IMR-90 (cell line): ENCODE measurements at places on chromosomes 13 and 19. TPM values are rescaled to one million over a fixed set of nuclear protein-coding genes. Genes with fewer than 3 reads are reported as not detected.

DNA sequence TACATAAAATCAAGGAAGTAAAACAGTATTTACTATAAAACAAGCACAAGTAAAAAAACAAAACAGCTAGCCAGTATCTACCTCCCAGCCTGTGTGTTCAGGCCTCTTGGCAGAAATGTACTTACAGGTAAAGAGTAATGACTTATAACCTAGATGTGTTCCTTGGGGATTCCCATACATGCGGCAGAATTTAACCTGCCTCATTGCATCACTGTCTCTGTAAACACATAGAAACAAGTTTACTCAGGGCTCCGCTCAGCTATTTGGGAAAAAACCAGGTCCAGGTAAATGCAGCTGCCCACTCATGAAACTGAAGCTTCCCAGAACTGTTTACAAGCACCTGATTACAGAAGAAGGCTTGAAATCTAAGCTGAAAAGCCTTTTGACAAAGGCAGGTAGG is 50.7 kb upstream of the SERP2 start:
- no peaks in the 10 kb centered on the region; the same call in 1 of the 2 replicates for H3K27me3 ChIP-seq
- H3K27ac ChIP-seq, result no peak overlapping the region
- no peak for DNase-seq
- H3K4me1 ChIP-seq, result peaks cover 4% of the 10 kb centered on the region
- no peaks in the 10 kb centered on the region for H3K36me3 ChIP-seq

The CEBPG gene
- polyA plus RNA-seq, result 7.9 and 9.2 TPM in 2 replicates

- H3K4me3 ChIP-seq, result no peak overlapping the region
- H3K36me3 ChIP-seq, result peaks cover 12% of the 10 kb centered on the region
- H3K27me3 ChIP-seq, result no peaks in the 10 kb centered on the region
- no peak overlapping the region for H3K27ac ChIP-seq
These were observed 32.1 kb downstream of the SLC25A30 start for GRCh38 chr13:45385907-45386553.

GRCh38 chr19:2328401-2329148 is at the start of the genes LSM7 and SPPL2B:
LSM7 (minus strand) TSS chr19:2328586; CDS start chr19:2328566, 20 bp downstream.
SPPL2B (plus strand) TSS chr19:2328684; CDS start chr19:2328710, 26 bp downstream.
- DNase-seq, result peak; percentile 83
- H3K4me3 ChIP-seq, result peak within 1 kb of the TSS; percentile 94
- peaks cover 4% of the 10 kb centered on the region for H3K4me1 ChIP-seq
- H3K27ac ChIP-seq, result peak within 1 kb of the TSS; percentile 92
- H3K27me3 ChIP-seq, result no peaks in the 10 kb centered on the region
- H3K36me3 ChIP-seq, result peaks cover 22% of the 10 kb centered on the region

GRCh38 chr13:100512422-100512821 is 76.2 kb downstream of the GGACT start:
- H3K4me3 ChIP-seq, result no peak overlapping the region
- H3K4me1 ChIP-seq, result no peaks in the 10 kb centered on the region; the same call in 1 of the 2 replicates
- no peaks in the 10 kb centered on the region; the same call in 1 of the 2 replicates for H3K36me3 ChIP-seq
- DNase-seq, result peak; percentile 22
- no peak overlapping the region for H3K27ac ChIP-seq

The CIRBP gene
- 405 and 542 TPM in 2 replicates for polyA plus RNA-seq

GRCh38 chr19:18437491-18438330 is at the start of gene ISYNA1:
ISYNA1 (minus strand) TSS chr19:18438133; CDS start chr19:18437979, 154 bp downstream.
- DNase-seq, result peak; percentile 20
- no peak within 1 kb of the TSS; the same call in 1 of the 2 replicates for H3K27ac ChIP-seq
- peaks cover 15% of the 10 kb centered on the region; the same call in 1 of the 2 replicates for H3K36me3 ChIP-seq
- peaks cover 23% of the 10 kb centered on the region; the same call in 1 of the 2 replicates for H3K4me1 ChIP-seq
- H3K27me3 ChIP-seq, result no peaks in the 10 kb centered on the region
- H3K4me3 ChIP-seq, result peak within 1 kb of the TSS; percentile 60

DNA sequence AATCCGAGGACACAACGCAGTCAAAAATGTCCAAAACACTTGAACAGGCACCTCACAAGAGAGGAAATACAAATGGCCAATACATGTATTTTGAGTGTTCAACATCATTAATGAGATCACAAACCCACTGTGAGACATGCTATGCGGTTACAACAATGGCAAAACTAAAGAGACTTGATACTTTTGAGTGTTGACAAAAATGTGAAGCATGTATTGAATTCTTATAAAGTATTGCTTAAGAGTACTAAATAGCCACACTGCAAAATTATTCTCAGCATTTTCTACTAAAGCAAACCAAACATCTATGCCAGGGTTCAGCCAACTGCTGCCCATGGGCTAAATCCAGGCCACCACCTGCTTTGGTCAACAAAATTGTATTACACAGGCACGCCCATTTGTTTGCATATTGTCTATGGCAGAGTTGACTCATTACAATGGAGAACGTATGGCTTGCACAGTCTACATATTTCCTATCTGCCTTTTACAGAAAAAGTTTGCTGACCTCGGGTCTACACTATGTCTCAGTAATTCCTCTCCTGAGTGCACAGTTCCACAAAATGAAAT is 135.3 kb downstream of the B3GLCT start:
- H3K4me1 ChIP-seq, result no peaks in the 10 kb centered on the region
- H3K27me3 ChIP-seq, result no peaks in the 10 kb centered on the region
- no peak overlapping the region for H3K4me3 ChIP-seq

GRCh38 chr19:8458380-8458779 is 13.6 kb downstream of the HNRNPM start:
- no peak for DNase-seq
- peaks cover 15% of the 10 kb centered on the region for H3K36me3 ChIP-seq
- H3K27me3 ChIP-seq, result no peaks in the 10 kb centered on the region
- H3K4me3 ChIP-seq, result no peak overlapping the region

The ZNF729 gene
- polyA plus RNA-seq, result not detected in 2 replicates

- no peaks in the 10 kb centered on the region for H3K36me3 ChIP-seq
- H3K27ac ChIP-seq, result no peak overlapping the region
- no peak overlapping the region for H3K4me3 ChIP-seq
- no peak for DNase-seq
- no peaks in the 10 kb centered on the region for H3K4me1 ChIP-seq
These were observed 2662.4 kb upstream of the PCDH20 start for GRCh38 chr13:64078025-64078424.

DNA sequence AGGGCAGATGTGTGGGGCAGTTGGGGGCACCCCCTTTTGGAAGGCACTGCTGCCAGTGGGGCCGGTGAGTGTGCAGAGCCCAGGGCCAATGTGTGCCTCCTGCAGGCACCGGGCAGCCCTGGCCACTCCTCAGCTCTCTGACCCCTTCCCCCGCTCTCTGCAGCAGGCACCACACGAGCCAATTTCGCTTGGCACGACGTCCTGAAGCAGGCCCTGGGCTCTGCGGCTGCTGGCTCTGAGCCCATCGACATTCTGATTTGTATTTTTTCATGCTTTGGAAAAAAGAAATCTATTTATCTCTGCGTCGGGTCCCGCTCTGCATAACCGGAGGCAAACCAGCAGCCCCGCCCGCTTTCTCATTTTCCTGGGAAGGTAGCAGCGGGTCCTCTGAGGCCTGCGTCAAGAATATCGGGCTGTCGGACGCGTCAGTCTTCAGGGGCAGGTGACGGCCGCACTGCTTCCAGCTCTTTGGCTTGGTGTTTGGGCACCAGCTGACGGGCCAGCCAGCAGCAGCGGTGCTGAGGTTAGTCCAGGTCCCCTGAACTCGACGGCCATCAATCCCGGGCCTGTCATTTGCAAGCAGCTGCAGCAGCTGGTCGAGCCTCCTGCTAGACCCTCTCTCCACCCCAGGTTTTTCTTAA is 134.3 kb downstream of the KDM4B start:
- no peaks in the 10 kb centered on the region; the same call in 1 of the 2 replicates for H3K4me1 ChIP-seq
- no peaks in the 10 kb centered on the region for H3K27me3 ChIP-seq
- H3K4me3 ChIP-seq, result no peak overlapping the region
- DNase-seq, result peak; percentile 12
- H3K36me3 ChIP-seq, result peaks cover 39% of the 10 kb centered on the region

GRCh38 chr13:113545931-113546516 is 38.5 kb upstream of the TFDP1 start:
- no peaks in the 10 kb centered on the region for H3K27me3 ChIP-seq
- H3K4me3 ChIP-seq, result no peak overlapping the region
- peaks cover 44% of the 10 kb centered on the region for H3K36me3 ChIP-seq
- peaks cover 16% of the 10 kb centered on the region for H3K4me1 ChIP-seq
- no peak overlapping the region for H3K27ac ChIP-seq

GRCh38 chr19:51729781-51730180 is 6.0 kb upstream of the HAS1 start:
- no peak overlapping the region for H3K4me3 ChIP-seq
- H3K27ac ChIP-seq, result no peak overlapping the region
- DNase-seq, result no peak
- H3K27me3 ChIP-seq, result peaks cover 6% of the 10 kb centered on the region; the same call in 1 of the 2 replicates
- H3K36me3 ChIP-seq, result no peaks in the 10 kb centered on the region

DNA sequence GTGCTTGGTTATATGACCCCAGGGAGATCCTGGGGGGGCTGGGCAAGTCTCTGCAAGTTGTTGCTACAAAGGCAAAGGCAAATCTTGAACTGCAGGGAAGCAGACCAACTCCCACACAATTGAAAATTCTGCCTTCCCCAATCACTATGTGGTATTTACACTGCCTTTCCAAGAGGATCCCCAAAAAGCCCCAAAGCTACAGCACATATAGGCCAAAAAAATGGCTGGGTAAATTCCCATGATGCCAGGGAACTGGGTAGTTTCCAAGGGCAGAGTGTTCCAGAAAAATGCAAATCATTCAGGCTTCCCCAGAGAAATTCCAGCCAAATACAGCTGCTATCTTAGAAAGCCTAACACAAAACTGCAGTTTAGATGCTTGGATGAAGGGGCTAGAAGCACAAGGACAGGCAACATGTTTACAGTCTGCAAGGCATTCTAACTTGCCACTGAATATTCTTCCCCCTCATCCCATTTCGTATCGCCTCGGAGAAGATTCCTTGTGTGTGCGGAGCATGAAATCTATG is 6.2 kb downstream of the FOXO1 start:
- no peak for DNase-seq
- H3K4me3 ChIP-seq, result no peak overlapping the region
- no peaks in the 10 kb centered on the region for H3K36me3 ChIP-seq
- no peaks in the 10 kb centered on the region for H3K4me1 ChIP-seq
